ENCODE measurements at places on chromosomes 13 and 19.

- H3K27ac ChIP-seq, result no peak overlapping the region
- H3K27me3 ChIP-seq, result peaks cover 6% of the 10 kb centered on the region
- H3K4me3 ChIP-seq, result no peak overlapping the region
Observed at GRCh38 chr13:112740502-112741131, 50.8 kb downstream of the ATP11A start.

DNA sequence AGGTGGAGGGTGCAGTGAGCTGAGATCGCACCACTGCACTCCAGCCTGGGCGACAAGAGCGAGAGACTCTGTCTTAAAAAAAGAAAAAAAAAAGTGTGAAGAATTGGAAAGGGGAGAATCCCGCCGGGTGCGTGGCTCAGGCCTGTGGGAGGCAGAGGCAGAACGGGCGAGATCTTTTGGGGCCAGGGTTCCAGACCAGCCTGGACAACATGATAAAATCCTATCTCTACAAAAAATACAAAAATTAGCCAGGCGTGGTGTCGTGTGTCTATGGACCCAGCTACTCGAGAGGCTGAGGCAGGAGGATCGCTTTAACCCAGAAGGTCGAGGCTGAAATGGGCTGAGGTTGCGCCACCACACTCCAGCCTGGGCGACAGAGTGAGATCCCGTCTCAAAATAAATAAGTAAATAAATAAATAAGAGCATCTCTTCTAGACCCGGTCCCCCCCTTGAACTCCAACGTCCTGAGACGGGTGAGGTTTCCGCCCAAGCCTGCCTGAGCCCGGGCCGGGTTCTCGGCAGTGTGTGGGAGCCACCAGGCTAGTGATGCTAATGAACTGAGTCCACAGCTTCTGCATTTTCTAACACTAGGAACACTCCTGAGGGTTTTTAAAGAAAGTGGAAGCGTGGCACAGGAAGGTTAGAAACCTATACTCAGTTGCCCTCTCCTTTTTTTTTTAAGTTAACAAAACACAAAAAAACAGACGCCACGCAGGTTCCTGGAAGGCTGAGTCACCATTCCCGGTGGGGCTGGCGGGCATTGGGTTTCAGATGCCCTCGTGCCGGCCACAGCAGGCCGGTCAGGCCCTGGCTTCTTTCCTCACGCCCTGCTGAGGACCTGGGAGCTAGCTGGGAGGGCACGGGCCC, 22.0 kb downstream of the GPX4 start:
- H3K4me1 ChIP-seq, result peaks cover 13% of the 10 kb centered on the region
- H3K27me3 ChIP-seq, result no peaks in the 10 kb centered on the region
- DNase-seq, result peak; percentile 72
- H3K27ac ChIP-seq, result peak overlapping the region; percentile 39
- peaks cover 9% of the 10 kb centered on the region for H3K36me3 ChIP-seq
- no peak overlapping the region for H3K4me3 ChIP-seq

DNA sequence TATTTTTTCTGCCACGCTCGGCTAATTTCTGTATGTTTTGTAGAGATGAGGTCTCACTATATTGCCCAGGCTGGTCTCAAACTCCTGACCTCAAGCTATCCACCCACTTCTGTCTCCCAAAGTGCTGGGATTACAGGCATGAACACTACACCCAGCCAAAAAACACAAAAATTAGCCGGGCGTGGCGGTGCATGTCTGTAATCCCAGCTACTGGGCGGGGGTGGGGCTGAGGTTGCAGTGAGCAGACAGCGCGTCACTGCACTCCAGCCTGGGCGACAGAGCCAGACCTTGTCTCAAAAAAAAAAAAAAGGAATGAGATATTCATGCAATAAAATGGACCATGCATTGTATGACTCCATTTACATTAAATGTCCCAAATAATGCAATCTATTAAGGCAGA, 32.2 kb downstream of the VASP start:
- DNase-seq, result no peak
- H3K27ac ChIP-seq, result no peak overlapping the region
- H3K27me3 ChIP-seq, result no peaks in the 10 kb centered on the region
- H3K4me1 ChIP-seq, result no peaks in the 10 kb centered on the region
- H3K36me3 ChIP-seq, result no peaks in the 10 kb centered on the region

DNA sequence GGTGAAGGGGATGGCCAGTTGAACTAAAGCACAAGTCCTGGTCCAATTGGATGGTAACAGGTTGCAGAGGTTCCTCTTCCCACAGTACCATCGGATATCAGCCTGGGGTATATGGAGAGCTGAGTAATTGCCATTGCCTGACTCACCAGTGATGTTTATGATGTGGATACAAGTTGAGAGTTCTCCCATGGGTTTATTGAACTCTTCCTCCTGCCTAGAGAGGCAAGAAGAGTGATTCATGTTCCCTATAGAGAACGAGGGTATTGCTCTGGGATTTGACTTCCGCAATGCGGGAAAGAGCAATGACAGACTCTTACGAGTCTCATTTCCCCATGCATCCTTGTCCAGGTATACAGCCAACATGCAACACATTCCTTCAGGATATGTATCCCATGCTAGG, 111.3 kb upstream of the PCDH9 start:
- H3K27me3 ChIP-seq, result no peaks in the 10 kb centered on the region
- H3K27ac ChIP-seq, result no peak overlapping the region
- no peak overlapping the region for H3K4me3 ChIP-seq

DNA sequence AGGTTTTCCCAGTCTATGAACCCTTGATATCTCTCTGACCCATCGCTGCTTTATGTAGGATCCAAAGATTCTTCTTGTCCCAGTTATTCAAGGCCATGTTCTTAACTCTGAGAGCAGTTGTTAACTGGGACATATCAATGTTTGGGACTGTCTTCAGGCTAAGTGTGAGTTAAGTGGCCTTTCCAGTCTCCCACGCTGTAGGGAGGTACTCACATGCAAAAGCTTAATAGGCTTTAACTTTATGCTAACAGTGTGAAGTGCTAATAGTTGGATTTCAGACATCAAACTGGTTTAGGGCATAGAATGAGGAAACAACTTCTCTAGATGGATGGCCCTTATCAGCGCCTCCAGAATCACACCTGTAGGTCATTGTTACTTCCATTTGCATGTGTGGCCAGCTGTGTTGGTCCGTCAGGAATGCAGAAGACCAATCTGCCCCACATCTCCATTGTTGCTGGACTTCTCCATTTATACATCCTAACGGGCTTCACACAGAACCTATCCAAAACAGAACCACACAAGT, 104.7 kb upstream of the MBNL2 start:
- no peak overlapping the region for H3K4me3 ChIP-seq
- H3K4me1 ChIP-seq, result peaks cover 50% of the 10 kb centered on the region
- H3K27ac ChIP-seq, result no peak overlapping the region
- H3K36me3 ChIP-seq, result no peaks in the 10 kb centered on the region
- H3K27me3 ChIP-seq, result no peaks in the 10 kb centered on the region

All from astrocyte (in vitro differentiated cells and primary cell).